ENCODE measurements at places on chromosomes 16 and 17.

GRCh38 chr17:55117164-55117563 lies 147.6 kb upstream of the HLF start:
- H3K36me3 ChIP-seq, result no peaks in the 10 kb centered on the region
- no peaks in the 10 kb centered on the region for H3K4me1 ChIP-seq
- no peak overlapping the region for H3K4me3 ChIP-seq
- H3K27ac ChIP-seq, result no peak overlapping the region
- no peaks in the 10 kb centered on the region for H3K27me3 ChIP-seq

- DNase-seq, result peak; percentile 29
- no peak overlapping the region for H3K4me3 ChIP-seq
- H3K27ac ChIP-seq, result peak overlapping the region; percentile 54
- no peaks in the 10 kb centered on the region for H3K27me3 ChIP-seq
- no peaks in the 10 kb centered on the region for H3K36me3 ChIP-seq
These were observed 9.2 kb downstream of the MXRA7 start for GRCh38 chr17:76701471-76701967.

GRCh38 chr16:54649876-54650275 lies 280.8 kb upstream of the IRX5 start:
- H3K4me3 ChIP-seq, result no peak overlapping the region
- no peaks in the 10 kb centered on the region for H3K27me3 ChIP-seq
- H3K27ac ChIP-seq, result no peak overlapping the region

DNA sequence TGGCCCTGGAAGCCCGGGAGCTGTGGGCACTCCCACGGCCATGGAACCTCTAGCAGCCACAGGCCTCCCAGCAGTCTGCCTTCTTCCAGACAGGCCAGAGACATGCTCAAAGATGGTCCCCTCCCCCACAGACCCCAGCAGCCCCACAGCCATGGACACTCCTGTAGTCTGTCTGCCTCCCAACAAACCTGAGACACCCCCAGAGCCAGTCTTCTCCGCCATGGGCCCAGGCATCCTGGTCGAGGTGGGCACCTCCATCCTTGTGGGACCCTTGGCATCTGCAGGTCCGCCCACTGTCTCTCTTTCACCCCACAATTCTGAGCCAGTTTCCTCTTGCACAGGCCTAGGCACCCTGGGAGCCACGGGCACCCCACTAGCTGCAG lies 3.1 kb downstream of the KIAA0753 start:
- H3K4me1 ChIP-seq, result no peaks in the 10 kb centered on the region
- no peaks in the 10 kb centered on the region for H3K27me3 ChIP-seq
- H3K36me3 ChIP-seq, result no peaks in the 10 kb centered on the region
- H3K4me3 ChIP-seq, result no peak overlapping the region
- H3K27ac ChIP-seq, result no peak overlapping the region

- H3K4me3 ChIP-seq, result no peak overlapping the region
- no peaks in the 10 kb centered on the region for H3K27me3 ChIP-seq
- no peak overlapping the region for H3K27ac ChIP-seq
- DNase-seq, result no peak
- H3K36me3 ChIP-seq, result no peaks in the 10 kb centered on the region
These were observed 22.2 kb downstream of the ITPRIPL2 start for GRCh38 chr16:19135896-19136438.

GRCh38 chr17:19013806-19014627 lies 9.5 kb upstream of the FAM83G start:
- no peaks in the 10 kb centered on the region for H3K36me3 ChIP-seq
- peak; percentile 22 for DNase-seq
- no peak overlapping the region for H3K4me3 ChIP-seq
- H3K27me3 ChIP-seq, result no peaks in the 10 kb centered on the region
- no peak overlapping the region for H3K27ac ChIP-seq

- no peak overlapping the region for H3K4me3 ChIP-seq
- H3K27me3 ChIP-seq, result no peaks in the 10 kb centered on the region
- H3K27ac ChIP-seq, result no peak overlapping the region
- no peak for DNase-seq
- no peaks in the 10 kb centered on the region for H3K4me1 ChIP-seq
These were observed 60.8 kb downstream of the PARN start for GRCh38 chr16:14569213-14569612.

DNA sequence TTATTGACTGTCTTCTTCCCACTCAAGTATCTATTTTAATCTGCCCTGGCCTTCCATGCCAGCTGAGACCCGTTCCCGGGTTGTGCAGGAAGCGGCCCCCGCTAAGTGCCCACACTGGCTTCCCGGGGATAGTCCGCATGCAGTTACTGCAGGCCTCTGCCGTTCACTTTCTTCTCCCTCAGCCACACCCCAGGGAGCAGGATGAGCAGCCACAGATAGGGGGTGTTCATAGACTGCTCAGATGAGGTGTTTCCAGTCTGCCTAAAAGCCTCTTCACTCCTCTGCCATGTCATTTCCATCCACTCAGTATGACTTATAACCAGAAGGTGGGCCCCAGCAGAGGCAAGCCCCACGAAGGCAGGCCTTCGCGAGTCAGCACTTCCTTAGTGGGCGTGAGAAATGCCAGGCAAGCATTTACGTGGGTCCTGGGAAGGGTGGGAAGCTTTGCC lies 7.7 kb downstream of the MED9 start:
- no peaks in the 10 kb centered on the region for H3K36me3 ChIP-seq
- H3K4me1 ChIP-seq, result no peaks in the 10 kb centered on the region
- no peak overlapping the region for H3K27ac ChIP-seq
- no peak overlapping the region for H3K4me3 ChIP-seq

GRCh38 chr17:77645072-77646045 lies 313.1 kb upstream of the TNRC6C start:
- no peaks in the 10 kb centered on the region for H3K36me3 ChIP-seq
- no peak overlapping the region for H3K4me3 ChIP-seq
- no peaks in the 10 kb centered on the region for H3K4me1 ChIP-seq
- no peaks in the 10 kb centered on the region for H3K27me3 ChIP-seq
- peak; percentile 65 for DNase-seq

DNA sequence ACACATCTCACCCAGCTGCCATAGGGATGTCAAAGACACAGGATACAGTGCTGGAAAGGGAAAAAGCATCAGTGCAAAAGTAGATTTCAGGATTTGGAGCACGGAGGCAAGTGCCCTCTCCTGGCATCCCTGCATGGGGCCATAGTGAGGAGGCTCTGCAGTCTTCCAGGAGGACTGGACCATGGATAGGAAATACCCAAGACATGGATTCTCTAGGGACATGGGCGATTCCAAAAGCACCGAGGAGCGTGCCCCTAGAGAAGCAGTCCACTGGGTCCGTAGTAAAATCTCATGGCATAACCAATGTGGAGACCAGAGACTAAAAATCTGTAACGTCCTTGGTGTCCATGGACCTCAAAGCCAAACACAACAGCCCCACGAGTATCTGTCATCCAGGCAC lies 818.2 kb downstream of the KCNJ18 start:
- H3K4me3 ChIP-seq, result no peak overlapping the region
- no peak overlapping the region for H3K27ac ChIP-seq
- H3K27me3 ChIP-seq, result no peaks in the 10 kb centered on the region

- H3K4me1 ChIP-seq, result peaks cover 2% of the 10 kb centered on the region
- H3K36me3 ChIP-seq, result no peaks in the 10 kb centered on the region
These were observed 954 bp downstream of the MYO1D start for GRCh38 chr17:32875923-32876416.

DNA sequence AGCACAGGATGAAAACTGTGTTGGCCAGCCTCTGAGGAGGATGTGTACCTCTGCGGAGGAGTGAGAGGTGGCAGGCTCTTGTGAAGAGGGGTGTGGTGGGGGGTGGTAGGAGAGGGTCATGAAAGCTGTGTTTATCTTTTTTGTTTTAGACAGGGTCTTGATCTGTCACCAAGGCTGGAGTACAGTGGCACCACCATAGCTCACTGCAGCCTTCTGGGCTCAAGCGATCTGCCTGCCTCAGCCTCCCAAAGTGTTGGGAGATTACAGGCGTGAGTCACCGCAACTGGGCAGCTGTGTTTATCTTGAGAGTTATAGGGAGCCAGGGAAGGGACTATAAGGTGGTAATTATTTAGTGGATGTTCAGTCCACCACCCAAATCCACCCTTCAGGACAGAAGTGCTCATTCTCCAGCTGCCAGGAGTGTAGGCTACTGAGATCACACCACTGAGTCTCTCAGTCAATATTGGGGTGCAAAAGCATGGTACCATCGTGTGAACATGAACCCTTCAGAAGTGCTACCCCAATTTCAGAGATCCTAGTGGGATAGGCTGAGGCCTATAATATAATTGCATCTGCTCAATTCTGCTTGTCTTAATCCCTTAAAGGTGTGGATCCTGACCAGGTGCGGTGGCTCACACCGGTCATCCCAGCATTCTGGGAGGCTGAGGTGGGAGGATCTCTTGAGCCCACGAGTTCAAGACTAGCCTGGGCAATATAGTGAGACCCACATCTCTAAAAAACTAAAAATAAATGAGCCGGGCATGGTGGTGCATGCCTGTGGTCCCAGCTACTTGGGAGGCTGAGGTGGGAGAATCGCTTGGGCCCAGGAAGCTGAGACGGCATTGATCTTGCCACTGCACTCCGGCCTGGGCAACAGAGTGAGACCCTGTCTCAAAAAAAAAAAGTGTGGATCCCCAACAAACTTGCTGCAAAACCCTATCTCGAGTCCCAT lies 788 bp upstream of the EXOC3L1 start:
- no peak for DNase-seq
- no peak overlapping the region for H3K27ac ChIP-seq
- H3K4me3 ChIP-seq, result no peak overlapping the region
- no peaks in the 10 kb centered on the region for H3K4me1 ChIP-seq

DNA sequence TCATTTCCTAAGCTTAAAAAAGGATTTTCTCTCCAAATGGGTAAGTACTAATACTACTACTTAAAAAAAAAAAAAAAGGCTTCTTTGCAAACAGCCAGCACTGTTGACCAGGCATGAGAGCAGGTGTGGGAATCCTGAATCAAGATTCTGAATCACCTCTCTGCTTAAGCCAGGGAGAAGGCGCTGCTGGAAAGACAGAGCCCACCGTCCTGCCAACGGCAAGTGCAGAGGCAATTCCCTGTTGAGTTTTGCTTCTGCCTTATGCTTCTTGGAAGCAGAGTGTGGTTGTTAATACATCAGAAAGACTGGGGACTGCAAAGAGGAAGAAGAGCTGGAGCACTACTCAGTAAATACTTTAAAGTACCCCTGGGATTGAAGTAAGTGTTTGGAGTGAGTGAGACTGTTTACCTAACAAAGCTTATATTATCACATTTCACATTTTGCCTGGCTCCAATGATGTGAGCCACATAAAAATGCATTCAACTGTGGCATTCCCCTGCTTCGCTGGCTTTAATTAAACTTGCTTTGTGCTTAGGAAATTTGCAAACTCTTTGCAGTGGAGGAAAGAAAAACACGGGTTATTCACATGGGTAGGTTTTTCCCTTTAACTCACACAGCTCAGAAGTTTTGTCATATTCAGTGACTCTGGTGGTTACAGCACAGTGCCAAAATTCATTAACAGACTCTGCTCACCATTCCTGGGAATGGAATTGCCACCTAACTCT lies 86.0 kb upstream of the KIF2B start:
- no peaks in the 10 kb centered on the region for H3K36me3 ChIP-seq
- no peak for DNase-seq
- no peak overlapping the region for H3K4me3 ChIP-seq
- H3K4me1 ChIP-seq, result no peaks in the 10 kb centered on the region

GRCh38 chr17:51397361-51398127 lies 137.2 kb downstream of the UTP18 start:
- H3K36me3 ChIP-seq, result no peaks in the 10 kb centered on the region
- H3K27me3 ChIP-seq, result no peaks in the 10 kb centered on the region

GRCh38 chr16:81711657-81712319 lies 67.3 kb upstream of the PLCG2 start:
- no peak for DNase-seq
- H3K4me1 ChIP-seq, result no peaks in the 10 kb centered on the region
- H3K36me3 ChIP-seq, result no peaks in the 10 kb centered on the region
- no peak overlapping the region for H3K27ac ChIP-seq
- no peaks in the 10 kb centered on the region for H3K27me3 ChIP-seq

- H3K27ac ChIP-seq, result no peak overlapping the region
- no peak for DNase-seq
- H3K36me3 ChIP-seq, result no peaks in the 10 kb centered on the region
- H3K4me3 ChIP-seq, result peak overlapping the region; percentile 69
These were observed 525 bp downstream of the JPT1 start for GRCh38 chr17:75153780-75154194.

GRCh38 chr17:58319173-58320162 lies 9.1 kb downstream of the TSPOAP1 start:
- no peaks in the 10 kb centered on the region for H3K4me1 ChIP-seq
- no peak overlapping the region for H3K4me3 ChIP-seq
- no peak overlapping the region for H3K27ac ChIP-seq
- peak; percentile 51 for DNase-seq
- no peaks in the 10 kb centered on the region for H3K27me3 ChIP-seq

- H3K27ac ChIP-seq, result no peak overlapping the region
- H3K27me3 ChIP-seq, result no peaks in the 10 kb centered on the region
- H3K36me3 ChIP-seq, result no peaks in the 10 kb centered on the region
- no peak overlapping the region for H3K4me3 ChIP-seq
- no peaks in the 10 kb centered on the region for H3K4me1 ChIP-seq
- no peak for DNase-seq
These were observed 34.9 kb downstream of the PIK3R5 start for GRCh38 chr17:8930649-8931048.

- no peaks in the 10 kb centered on the region for H3K36me3 ChIP-seq
- no peak overlapping the region for H3K27ac ChIP-seq
- DNase-seq, result no peak
- H3K27me3 ChIP-seq, result no peaks in the 10 kb centered on the region
- no peaks in the 10 kb centered on the region for H3K4me1 ChIP-seq
These were observed 96.8 kb upstream of the CLEC3A start for GRCh38 chr16:77925531-77925930.

GRCh38 chr17:57675427-57676387 lies 69.4 kb downstream of the CCDC182 start:
- no peak overlapping the region for H3K27ac ChIP-seq
- DNase-seq, result peak; percentile 41
- no peaks in the 10 kb centered on the region for H3K36me3 ChIP-seq
- no peaks in the 10 kb centered on the region for H3K4me1 ChIP-seq
- H3K27me3 ChIP-seq, result no peaks in the 10 kb centered on the region

GRCh38 chr17:39757931-39758873 lies 20.5 kb downstream of the GRB7 start:
- H3K4me3 ChIP-seq, result no peak overlapping the region
- H3K36me3 ChIP-seq, result no peaks in the 10 kb centered on the region
- H3K4me1 ChIP-seq, result no peaks in the 10 kb centered on the region
- no peak for DNase-seq
- H3K27me3 ChIP-seq, result no peaks in the 10 kb centered on the region

GRCh38 chr17:8844229-8845218 lies 22.9 kb downstream of the PIK3R6 start:
- H3K27me3 ChIP-seq, result no peaks in the 10 kb centered on the region
- no peaks in the 10 kb centered on the region for H3K4me1 ChIP-seq
- no peak for DNase-seq
- no peak overlapping the region for H3K27ac ChIP-seq

- H3K27ac ChIP-seq, result no peak overlapping the region
- no peaks in the 10 kb centered on the region for H3K27me3 ChIP-seq
- no peaks in the 10 kb centered on the region for H3K36me3 ChIP-seq
- H3K4me3 ChIP-seq, result no peak overlapping the region
- DNase-seq, result no peak
These were observed 410.9 kb downstream of the SOX9 start for GRCh38 chr17:72531729-72532128.

- H3K27ac ChIP-seq, result no peak overlapping the region
- DNase-seq, result no peak
- H3K4me1 ChIP-seq, result no peaks in the 10 kb centered on the region
- H3K4me3 ChIP-seq, result no peak overlapping the region
- H3K27me3 ChIP-seq, result no peaks in the 10 kb centered on the region
These were observed 105.9 kb upstream of the FAM20A start for GRCh38 chr17:68707031-68707430.

Data from aorta (tissue), 5 donors.